Uterus (tissue), 4 donors: ENCODE measurements at places on chromosomes 3 and 15.

DNA sequence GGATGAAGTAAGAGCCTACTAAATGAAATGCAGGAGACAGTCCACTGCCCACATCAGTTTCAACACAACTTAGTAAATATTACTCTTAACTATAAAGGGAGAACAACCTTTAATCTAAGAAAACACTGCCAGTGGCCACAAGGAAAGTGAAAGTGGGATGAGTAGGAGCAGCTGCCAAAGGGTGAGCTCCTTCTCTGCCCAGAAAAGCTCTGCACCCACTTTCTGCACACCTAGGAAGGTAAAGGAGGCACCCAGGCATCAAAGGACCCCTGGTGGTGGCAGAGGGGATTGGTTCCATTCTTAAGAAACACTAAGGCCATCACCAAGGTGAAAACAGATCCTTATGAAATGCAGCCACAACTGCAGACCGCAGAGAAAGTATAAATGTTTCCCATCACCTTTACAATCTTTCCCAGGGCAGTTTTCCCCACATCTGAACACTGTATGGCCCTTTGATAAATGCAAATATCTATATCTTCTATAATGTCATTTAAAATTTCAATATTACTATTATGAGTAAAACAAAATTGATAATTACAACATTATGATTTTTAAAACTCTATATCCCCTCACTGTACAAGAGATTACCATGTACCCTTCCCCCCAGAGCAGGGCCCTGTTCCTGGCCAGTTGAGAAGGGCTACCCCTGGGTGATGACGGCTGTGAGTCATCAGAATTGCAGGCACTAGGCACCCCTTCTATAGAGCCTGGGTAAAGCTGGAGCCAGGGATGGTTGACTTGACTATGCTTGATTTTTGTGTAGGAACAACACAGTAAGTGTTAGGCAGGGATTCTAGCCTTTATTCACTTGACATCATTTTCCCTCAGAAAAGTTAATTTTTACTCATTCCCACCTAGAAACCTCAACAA is 92.0 kb downstream of the SNRK start:
- no peak for DNase-seq

GRCh38 chr15:47186075-47186474 is 531.2 kb upstream of the SEMA6D start:
- DNase-seq, result no peak

- no peak for DNase-seq
Observed at GRCh38 chr3:143326983-143327778, 207.6 kb downstream of the CHST2 start.

DNA sequence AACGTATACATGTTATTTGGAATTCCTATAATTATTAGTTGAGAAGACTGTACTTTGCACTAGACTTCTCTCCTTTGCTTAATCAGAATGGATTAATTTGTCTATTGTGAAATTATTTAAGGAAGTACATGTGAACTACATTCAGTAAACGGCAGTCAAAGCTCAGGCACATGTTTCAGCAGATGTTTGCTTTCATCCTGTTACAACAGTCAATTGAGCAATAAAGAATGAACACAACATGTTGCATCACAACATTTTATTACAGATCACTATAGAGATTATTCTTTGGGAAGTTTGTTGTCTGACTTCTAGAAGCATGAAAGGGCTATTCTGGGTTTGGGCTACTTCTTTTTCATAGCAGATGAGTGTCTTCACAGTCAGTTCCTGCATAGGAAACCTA is 39.2 kb downstream of the RAB27A start:
- DNase-seq, result no peak

GRCh38 chr3:67487564-67488114 is 166.8 kb downstream of the SUCLG2 start:
- no peak for DNase-seq

- DNase-seq, result no peak
Observed at GRCh38 chr15:77904901-77905300, 172.6 kb downstream of the TBC1D2B start.

GRCh38 chr3:129281726-129282125 is 3.1 kb downstream of the HMCES start:
- DNase-seq, result no peak

DNA sequence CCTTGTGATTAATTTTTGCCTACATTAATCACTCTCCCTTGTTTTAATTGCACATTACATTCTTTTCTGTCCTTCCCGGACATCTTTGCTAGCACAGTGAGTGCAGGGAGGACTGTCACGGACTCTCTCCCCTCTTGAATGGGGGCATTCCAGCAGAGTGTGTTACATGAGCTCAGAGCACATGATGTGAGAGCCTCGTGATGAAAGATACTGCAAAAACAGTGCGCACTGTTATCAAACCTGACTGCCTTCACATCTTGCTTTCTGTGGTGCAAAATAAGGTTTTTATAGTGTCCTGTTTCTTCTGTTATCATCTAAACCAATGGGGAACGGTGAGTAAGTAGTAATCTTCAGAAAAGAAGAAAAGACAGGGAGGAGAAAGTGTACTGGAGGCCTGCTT is 167.5 kb downstream of the PGPEP1L start:
- DNase-seq, result no peak

DNA sequence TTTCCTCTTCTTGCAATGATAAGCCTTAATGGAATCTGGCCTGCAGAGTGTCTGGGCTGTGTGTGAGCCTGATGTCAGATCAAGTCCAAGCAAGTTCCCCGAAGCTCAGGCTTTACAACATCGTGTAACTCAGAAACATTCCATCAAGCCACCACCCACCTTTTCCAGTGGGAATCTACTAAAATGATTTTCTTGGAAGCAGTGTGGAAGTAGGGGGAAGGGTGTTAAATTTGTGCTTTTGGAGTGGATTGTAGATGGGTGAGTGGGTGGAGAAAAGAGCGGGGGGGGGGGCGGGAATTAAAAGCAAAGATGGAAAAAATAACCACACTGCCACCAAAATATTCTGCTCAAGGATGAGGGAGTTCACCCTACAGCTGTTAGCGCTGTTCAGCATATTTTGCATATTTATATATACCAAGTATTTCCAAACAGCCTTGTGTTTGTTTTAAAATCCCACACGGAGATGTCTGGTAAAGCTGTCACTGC is 53.6 kb downstream of the VGLL3 start:
- peak; percentile 40 for DNase-seq

DNA sequence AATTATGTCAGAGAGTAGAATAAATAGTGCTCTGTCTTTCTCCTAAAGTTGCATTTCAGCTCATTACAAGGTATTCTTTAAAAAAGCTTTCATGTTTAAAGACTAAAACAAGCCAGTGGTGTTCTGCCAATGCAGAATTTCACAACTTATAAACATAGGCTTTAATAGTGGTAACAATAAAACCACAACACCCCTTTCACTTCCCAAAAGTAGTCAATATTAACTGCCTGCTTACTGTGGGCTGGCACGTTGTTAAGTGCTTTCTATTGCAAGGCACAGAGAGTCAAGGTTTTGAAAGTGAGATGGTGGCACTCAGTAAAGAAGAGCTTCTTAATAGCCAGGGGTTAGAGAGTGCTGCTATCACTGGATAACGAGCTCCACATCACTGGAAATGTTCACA is 8.4 kb upstream of the RTP1 start:
- no peak for DNase-seq

GRCh38 chr15:99982662-99983061 is 249.4 kb upstream of the LYSMD4 start:
- no peak for DNase-seq

GRCh38 chr3:140023616-140024530 is 88.9 kb downstream of the CLSTN2 start:
- DNase-seq, result no peak

DNA sequence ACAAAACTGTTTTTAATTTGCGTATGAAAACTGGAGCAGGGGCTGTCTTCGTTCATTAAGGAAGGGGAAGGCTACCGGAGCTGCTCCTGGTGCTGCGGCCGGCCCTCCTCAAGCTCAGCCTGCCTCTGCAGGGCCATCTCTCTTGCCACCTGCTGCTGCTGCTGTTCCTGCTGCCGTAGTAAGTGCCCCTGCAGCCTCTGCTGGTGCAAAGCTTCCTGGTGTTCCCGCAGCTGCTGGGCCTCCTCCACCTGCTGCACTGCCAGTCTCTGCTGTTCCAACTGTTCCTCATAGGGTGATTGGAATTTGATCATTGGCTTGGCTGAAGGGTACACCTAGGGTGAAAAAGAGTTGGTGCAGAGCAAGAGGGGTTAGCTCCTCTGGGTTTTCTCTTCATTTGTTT is 66.0 kb downstream of the GOLIM4 start:
- no peak for DNase-seq

GRCh38 chr3:124584245-124584551 is 146.1 kb upstream of the UMPS start:
- no peak for DNase-seq

GRCh38 chr3:174310475-174310983 is 548.6 kb upstream of the NAALADL2 start:
- DNase-seq, result no peak

DNA sequence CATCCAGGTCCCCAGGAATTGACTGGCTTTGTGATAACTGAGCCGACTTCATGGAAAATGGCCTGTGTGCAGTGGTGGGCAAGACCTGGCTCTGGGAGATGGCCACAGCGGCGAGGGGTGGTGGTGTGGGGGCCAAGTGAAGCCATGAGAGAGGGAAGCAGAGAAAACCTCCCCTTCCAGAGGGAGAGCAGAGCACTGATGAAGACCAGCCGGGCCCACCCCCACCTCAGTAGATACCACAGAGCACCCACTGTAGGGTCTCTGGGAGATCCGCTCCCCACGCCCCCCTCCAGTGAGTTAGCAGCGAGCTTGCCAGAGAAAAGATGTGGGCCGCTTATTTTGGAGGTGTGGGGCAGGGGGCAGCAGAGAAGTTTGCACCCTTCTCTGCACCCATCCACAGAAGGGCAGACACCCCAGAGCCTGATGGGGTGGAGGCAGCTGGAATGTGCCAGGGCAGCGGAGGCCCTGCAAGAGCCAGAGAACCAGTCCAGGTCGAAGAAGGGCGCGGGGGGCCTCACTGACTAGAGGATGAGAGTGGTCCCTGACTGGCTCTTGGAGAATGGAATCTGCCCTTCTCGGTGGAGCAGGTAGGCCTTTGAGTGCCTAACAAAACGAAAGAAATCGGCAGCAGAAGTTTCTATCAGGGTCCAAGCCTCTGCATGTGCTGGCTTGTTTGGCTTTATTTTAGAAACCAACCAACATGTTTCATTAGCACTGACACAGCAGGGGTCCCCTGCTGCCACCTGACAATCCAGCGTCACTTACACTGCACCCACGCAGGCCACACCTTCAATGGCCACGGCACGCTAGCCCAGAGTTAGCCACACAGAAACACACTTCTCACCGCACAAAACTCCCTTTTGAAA is 28.3 kb downstream of the MELTF start:
- no peak for DNase-seq

- DNase-seq, result no peak
Observed at GRCh38 chr3:27310688-27311087, 58.5 kb downstream of the NEK10 start.

GRCh38 chr3:64047787-64048186 is 24.5 kb upstream of the PSMD6 start:
- no peak for DNase-seq

- no peak for DNase-seq
Observed at GRCh38 chr3:133843634-133844033, 38.0 kb downstream of the SRPRB start.

DNA sequence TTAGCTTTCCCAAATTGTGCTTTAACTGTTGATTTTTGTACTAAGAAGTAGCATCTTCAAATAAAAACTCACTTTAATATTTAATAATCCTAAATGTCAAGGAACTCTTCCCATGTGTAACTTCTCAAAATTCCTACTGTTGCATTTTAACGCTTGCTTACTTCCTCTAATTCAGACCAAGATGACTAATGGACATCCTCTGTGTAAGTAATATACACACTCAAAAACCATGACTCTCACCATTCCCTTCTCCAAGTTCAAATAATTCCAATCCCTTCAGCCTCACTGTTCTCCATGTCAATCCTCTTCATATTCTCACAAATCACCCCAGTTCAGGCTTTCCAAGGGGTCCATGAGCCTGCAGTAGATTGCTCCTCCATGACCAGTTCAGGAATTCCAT is 13.0 kb downstream of the MRPL46 start:
- no peak for DNase-seq

DNA sequence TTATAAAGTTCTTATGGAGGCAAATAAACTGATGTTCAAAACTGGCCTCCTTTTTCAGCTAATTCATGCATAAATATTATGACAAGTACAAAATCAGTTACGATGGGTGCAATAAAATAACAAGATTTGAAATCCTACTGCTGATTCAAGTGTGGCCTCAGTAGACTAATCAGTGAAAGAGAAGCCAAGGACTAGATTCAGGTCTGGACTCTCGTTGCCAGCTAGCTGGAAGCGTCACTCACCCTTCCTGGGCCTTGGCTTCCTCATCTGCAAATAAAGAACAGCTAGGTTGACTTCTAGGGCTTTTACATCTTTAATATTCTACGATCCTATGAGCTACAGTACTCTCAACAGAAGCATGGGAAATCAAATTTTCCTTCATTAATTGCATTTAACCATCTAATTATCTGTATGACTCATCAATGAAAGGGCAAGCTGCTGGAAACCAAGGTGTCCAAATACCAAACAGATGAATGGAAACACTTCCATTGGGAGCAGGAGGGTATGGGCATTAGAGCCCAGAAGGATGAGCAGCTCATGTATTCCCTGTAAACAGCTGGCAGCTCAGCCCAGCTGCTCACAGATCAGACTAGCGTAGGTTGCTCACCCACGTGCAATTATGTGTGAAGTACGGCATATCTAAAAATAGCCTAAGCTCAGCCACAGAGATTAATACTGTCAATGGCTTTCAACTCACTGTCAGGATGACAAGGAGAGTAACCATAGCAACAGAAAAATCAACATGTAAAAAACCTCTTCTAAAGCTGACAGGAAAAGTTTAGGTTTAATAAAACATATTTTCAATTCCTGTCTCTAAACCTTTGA is 294.8 kb downstream of the PLCL2 start:
- no peak for DNase-seq

GRCh38 chr15:56460947-56461346 is 4.0 kb downstream of the MNS1 start:
- no peak for DNase-seq

- DNase-seq, result no peak
Observed at GRCh38 chr15:78507831-78508160, 419 bp downstream of the HYKK start.

DNA sequence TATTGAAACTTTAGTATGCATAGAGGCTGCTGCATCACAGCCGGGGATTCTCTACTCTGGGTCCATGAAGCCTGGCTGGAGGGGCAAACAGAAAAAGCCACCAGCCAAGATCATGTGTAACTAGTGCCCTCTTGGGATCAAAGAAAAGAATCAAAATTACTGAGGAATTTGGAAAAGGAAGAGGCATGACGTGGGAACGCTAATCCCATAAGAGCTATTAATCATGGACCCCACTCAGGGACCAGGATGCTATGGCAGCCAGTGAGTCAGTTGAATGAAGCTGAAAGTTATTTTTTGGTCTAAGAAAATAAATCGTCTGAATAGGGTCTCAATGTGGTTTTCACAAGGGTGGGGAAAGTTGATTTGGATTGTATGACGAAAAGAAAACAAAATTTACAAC is 1165.1 kb downstream of the ROBO2 start:
- no peak for DNase-seq

- no peak for DNase-seq
Observed at GRCh38 chr3:24550588-24550987, 55.9 kb upstream of the THRB start.

GRCh38 chr3:104005815-104006214 is 1360.9 kb upstream of the ALCAM start:
- DNase-seq, result no peak
